Purkinje cell (primary cell): ENCODE measurements at places on chromosomes 11 and 22. TPM values are rescaled to one million over a fixed set of nuclear protein-coding genes. Genes with fewer than 3 reads are reported as not detected.

The PDE3B gene
- polyA plus RNA-seq, result 1.7 and 2.3 TPM in 2 replicates

The KRTAP5-10 gene
- not detected in 2 replicates for polyA plus RNA-seq

The LIPT2 gene
- polyA plus RNA-seq, result 5.5 TPM in 1 of 2 replicates, not detected in the other

The MS4A3 gene
- polyA plus RNA-seq, result not detected in 2 replicates
